Fibroblast of lung (primary cell): ENCODE measurements at places on chromosomes 2 and 18.

GRCh38 chr2:174035981-174036742 lies 71.0 kb upstream of the SP3 start:
- DNase-seq: peak; percentile 55

DNA sequence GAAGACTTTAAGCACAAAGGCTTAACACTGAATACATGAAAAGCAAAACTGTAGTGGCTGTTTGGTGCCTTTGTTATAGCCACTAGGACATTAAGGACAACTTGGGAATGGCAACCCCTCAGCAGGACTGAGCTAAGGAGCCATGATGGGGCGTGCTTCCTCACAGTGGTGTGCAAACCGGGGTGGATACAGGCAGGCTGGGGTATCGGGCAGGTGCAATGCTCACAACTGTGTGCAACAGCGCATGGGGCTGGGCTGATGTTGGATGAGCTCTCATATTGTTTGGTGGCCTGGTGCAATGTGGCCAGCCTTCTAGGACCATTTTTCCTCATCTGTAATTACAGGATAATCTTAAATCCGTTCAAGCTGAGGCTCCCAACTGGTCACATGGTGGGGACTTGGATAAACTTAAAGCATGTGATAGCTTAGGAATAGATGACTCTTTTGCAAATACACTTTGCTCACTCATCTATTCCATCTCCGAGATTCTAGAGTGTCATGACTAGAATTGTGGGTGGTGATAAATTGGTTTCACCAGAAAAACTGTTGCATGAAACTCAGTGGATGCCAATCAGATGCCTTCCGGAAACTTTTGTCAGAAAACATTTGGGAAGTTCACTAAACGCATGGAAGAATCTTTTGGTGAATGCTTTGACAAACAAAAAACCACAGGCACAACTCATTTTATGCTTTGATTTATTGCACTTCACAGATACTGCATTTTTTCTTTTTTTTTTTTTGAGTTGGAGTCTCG lies 116.5 kb downstream of the PXDN start:
- DNase-seq: peak; percentile 86

GRCh38 chr18:3012136-3013023 lies 564 bp downstream of the LPIN2 start:
- DNase-seq: peak; percentile 42

DNA sequence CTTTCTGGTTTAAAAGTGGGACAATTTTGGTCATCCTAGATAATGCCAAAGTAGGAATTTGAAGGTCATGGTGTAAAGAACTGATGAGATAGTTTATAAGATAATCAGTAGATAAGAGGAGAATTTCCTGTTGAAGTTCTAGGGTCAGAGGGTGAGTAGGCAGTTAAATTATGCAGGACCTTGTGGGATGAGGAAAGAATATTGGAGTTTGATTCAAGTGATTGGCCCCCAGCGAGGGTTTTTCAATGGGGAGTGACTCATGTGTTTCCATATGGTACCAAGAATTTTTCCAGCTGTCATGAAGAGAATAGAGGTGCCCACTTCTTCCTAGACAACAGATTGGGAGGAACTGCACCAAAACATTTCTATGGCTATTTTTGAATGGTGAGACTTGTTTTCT lies 940.2 kb upstream of the ZEB2 start:
- DNase-seq: no peak

DNA sequence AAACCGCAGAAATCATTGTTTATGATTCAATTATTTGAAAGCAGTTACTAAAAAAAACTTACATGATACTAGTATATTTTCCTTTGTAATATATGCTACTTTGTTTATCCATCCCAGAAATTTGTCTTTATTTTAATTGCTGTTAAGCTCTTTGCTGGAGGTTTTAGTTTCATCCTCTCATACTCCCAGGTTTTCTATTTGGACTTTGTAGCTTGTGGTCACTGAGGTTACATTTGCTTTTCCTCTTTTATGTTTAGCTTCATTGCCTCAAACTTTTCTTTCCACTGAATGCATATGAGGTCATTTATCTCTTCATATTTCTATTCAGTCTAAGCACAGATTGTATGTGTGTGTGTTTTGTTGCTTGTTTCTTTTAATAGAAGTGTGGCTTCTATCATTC lies 89.9 kb downstream of the ERBB4 start:
- DNase-seq: peak; percentile 61

GRCh38 chr18:73690222-73690621 lies 457.4 kb downstream of the FBXO15 start:
- DNase-seq: no peak

- peak; percentile 92 for DNase-seq
Measured at GRCh38 chr18:45402485-45403056, 212.7 kb upstream of the SLC14A2 start.

GRCh38 chr2:132721938-132722337 lies 51.9 kb upstream of the LYPD1 start:
- DNase-seq: no peak

DNA sequence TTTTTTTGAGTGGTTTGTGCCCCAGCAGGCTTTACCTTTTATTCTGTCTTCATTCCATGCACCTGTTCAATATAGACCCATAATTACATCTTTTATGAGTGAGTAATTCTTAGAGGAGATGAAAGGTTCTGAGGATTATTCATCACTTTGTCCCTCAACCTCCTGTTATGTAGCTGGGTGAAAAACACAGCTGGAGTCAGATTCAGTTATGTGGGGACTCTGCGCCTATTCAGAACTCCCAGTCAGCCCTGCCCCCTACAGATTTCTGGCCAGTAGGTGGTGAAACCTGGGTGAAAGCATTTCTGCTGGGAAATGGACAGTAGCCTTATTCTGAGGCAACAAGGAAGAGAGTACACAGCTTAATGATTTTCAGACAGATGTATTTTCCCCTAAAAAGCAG lies 107.8 kb downstream of the MGAT5 start:
- no peak for DNase-seq

GRCh38 chr2:132733094-132733493 lies 63.1 kb upstream of the LYPD1 start:
- no peak for DNase-seq

GRCh38 chr2:152506843-152507242 lies 171.9 kb downstream of the FMNL2 start:
- peak; percentile 93 for DNase-seq

DNA sequence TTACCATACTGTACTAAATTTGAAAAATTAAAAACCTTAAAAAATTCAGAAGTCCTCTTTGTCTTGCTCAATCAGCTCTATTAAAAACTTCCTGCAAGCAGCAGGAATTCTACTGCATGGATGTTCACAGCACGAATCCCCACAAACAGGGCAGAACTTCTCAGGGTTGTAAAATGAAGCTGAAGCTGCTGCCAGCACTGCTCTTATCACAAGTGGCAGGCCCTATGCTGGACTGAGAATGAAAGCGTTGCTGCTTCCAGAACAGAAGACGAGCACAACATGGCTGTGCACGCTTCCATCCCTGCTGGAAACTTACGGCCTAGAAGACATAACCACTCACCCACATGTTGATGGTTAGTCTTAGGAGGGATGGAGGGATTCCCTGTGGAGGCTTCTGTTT lies 134.0 kb downstream of the RAB3GAP1 start:
- no peak for DNase-seq

DNA sequence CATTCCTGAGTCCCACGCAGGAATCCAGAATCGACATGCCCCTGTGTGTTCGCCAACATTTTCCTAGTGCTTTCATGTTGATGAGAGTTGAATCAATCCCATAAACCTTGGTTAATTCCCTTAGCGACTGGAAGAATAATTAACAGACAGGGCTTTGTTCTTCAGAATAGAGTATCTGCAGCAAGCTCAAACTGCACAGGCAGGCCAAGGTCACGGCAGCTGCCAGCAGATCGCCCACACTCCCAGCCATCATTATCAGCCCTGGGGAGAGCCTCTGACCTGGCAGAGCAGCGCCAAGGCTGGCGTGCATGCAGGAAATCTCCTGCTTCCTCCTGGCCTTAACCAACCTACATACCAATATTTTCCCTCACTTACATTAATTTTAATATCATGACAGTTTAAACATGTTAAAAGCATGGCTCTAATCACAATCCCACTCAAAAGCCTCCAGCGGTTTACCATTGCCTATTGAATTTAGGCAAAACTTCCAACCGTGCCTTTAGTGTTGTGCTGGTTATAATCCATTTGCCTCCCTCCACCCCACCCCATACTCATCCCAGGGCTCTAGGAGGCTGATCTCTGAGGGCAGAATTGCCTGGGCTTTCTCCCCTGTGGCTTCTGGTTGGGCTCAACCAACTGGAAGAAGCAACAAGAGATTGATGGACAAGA lies 46.8 kb upstream of the NCK2 start:
- no peak for DNase-seq

DNA sequence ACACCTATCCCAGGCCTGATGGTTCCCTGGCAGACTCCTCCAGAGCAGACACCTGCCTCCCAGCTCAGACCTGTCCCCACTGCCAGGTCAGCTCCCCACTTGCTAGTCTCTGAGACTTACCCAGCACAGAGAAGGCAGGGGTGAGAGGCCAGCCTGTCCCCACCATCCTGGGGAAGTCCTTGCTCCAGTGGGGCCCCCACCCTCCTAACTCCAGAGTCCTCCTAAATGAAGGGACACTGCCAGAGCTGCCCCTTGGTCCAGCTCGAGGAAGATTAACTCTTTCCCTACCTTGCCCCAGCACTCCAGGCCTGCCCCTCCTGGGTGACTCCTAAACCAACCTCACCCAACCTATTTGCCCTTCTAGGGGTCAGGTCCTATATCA lies 30.4 kb upstream of the TNS1 start:
- no peak for DNase-seq

DNA sequence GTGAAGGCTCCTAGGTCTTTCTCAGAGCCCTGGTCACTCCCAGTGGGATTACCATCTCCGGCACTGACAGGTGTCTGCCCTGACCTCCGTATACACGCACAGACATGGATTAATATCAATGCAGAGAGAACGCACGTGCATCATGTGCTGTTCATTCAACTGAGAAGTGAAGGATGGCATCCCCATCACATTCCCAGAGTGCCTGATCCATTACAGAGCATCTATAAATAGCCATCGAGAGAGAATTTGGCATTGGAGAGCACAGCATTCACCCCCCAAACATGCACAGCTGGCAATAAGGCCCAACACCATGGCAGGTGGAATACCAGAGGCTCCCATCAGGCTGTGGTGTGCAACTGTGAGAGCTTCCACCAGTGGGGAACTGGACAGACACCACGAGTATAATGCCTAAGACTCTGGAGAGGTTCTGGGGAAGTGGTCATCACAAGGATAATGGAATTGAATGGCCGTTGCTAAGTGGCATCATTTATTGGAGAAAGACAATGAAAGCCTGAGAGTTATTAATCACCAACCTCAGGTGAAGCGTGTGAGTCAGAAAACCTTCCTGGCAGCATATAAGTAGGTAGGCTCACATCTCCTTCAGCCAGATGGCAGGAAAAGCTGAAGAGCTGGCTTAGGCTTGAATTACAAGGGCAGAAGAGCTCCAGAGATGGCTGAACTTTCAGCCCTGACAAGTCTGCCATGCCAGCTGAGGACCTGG lies 244.5 kb upstream of the ID2 start:
- DNase-seq: peak; percentile 19

- DNase-seq: no peak
Measured at GRCh38 chr2:202072737-202073401, at the start of gene KIAA2012. Gene KIAA2012, plus strand, starts transcription at chr2:202073255. Its CDS starts 373 bp downstream, at chr2:202073628.

- no peak for DNase-seq
Measured at GRCh38 chr2:15729709-15730544, 138.3 kb downstream of the DDX1 start.

DNA sequence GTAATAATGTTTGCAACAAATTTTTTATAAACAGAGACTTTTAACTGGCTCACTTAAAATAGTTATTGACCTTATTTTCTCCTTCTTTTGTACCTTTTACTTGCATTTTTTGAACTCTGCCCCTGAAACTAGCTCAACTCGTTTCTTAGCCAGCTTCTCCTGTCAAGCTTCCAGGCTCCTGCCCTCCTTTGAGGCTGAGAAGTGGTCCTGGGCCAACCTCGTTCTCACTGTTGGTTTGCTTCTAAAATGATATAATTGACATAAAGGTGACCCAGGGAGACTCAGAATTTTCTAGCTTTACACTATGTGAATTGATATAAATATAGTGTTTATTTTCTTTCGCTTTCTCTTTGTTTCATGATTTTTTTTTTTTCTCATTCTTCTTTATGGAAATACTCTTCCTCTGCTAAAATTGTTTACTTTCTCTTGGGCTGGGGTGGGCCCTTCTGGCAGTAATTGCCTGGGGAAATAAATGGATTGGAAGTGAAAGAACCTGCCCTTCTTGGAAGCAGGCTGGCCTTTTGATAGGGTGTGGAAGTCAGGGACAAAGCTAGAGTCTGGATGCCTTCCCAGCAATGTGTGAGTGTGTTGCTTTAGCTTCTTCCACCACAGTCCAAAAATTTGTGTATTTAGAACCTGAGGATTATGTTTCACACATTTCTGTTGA lies 30.7 kb downstream of the GPD2 start:
- DNase-seq: peak; percentile 80

DNA sequence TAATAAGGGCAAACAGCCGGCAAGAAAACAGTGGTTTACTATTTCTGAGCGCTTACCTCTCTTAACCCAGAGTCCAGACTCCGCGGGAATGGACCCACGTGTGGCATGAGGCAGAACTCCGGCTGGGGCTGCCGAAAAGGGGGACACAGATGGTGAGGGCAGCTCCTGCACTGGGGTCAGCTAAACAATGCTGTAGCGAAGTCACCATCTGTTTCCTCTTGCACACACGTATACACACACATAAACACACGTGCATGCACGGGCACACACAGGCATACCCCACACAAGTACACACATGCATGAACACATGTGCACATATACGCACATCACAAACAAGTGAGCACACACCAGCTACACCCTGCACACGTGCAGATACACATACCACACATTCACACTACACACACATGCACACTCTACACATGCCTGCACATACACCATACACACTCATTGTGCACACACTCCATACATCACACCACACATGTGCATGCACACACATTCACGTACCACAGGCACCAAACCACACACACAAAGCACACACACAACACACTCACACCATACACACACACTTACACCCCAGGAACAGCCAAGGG lies 105.9 kb upstream of the ID2 start:
- no peak for DNase-seq

DNA sequence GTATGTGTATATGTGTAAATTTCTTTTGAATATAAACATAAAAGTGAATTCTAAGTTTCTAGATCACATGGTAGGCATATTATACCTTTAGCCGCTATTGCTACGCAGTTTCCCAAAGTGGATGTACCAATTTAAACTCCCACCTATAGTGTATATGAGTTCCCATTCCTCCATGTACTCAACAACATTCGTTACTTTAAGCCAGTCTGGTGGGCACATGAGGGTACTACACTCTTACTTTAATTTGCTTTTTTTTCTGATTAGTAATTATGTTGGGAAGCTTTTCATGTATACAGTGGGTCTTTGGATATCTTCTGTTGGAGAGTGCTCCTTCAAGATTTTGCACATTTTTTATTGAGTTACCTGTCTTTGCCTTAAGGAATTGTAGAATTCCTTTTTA lies 683.8 kb downstream of the ERBB4 start:
- DNase-seq: no peak

GRCh38 chr2:7061921-7062320 lies 144.7 kb downstream of the RNF144A start:
- no peak for DNase-seq

DNA sequence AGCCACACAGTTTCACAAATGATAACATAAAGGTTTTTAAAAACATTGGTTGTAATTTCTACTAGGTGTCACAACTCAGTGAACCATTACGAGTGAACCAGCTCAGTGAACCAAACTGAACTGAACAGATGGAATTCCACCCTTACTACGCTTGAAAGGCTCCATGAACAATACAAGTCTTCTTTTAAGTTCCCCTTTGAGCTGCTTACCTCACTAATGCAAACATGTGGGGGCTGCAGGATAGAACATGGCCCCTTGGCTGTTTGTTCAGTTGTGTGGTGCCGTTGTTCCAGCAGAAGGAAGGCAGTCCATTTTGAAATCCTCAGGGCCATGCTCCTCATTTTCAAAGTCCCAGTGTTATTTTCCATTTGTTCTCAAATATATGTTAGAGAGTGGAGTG lies 30.7 kb upstream of the KLHL14 start:
- no peak for DNase-seq
